ENCODE measurements at places on chromosomes 2 and 18. TPM values are rescaled to one million over a fixed set of nuclear protein-coding genes. Genes with fewer than 3 reads are reported as not detected.

DNA sequence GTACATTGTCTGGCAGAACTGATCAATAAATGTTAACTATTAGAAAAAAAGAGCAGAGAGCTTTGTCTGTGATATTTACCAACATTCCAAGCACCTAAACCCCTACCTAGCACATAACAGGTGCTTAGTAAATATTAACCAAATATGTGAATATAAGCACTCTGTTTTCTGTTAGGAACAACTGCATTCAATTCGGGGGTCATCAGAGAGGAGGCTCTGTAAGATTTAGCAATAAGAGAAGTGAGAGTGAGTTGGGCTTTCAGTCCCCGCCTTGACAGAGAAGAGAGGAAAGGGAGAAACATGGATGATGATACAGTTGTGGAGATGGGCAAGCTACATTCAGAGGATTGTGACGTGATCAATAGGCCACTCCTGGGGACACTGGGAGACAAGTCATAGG, 47.7 kb downstream of the MYOM1 start:
- no peak for DNase-seq

GRCh38 chr2:202171241-202171825, 67.1 kb downstream of the SUMO1 start:
- DNase-seq: no peak

DNA sequence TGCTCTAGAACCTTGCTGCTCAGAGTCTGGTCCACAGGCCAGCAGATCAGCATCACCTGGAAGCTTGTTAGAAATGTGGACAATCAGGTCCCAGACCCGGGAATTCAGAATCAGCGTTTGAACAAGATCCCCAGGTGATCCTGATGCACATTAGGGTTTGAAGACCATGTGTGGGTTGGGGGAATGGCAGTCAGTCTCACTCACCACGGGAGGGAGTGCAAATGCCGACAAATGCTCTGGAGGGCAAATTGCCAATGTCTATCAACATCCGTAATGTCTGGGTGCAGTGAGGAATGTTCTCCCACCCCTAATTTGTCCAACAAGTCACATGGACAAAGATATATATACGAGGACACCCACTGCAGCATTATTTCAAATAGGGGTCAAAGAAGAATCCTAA, 34.5 kb downstream of the INPP5D start:
- DNase-seq: no peak

GRCh38 chr2:70303186-70303585, 1.3 kb upstream of the FAM136A start:
- DNase-seq: no peak

GRCh38 chr2:176297737-176298136, 28.5 kb downstream of the MTX2 start:
- no peak for DNase-seq

DNA sequence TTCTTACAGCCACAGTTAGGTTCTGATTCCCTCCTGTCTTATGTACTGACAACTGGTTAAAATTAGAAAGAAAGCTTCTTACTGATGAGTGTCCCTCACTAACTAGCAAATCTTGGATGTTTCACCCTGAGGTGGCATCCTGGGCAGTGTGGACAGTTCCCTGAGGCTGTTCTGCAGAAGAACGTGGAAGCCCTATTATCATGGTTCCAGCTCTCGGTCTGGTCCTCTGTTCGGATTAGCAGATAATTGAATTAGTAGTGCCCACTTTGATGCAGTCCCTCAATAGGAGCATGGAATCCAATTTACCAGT, 381.7 kb upstream of the NT5C1B start:
- DNase-seq: no peak

GRCh38 chr2:24768601-24769000, 24.6 kb downstream of the PTRHD1 start:
- no peak for DNase-seq

- no peak for DNase-seq
Measured at GRCh38 chr2:236943068-236943467, 142.6 kb upstream of the COPS8 start.

DNA sequence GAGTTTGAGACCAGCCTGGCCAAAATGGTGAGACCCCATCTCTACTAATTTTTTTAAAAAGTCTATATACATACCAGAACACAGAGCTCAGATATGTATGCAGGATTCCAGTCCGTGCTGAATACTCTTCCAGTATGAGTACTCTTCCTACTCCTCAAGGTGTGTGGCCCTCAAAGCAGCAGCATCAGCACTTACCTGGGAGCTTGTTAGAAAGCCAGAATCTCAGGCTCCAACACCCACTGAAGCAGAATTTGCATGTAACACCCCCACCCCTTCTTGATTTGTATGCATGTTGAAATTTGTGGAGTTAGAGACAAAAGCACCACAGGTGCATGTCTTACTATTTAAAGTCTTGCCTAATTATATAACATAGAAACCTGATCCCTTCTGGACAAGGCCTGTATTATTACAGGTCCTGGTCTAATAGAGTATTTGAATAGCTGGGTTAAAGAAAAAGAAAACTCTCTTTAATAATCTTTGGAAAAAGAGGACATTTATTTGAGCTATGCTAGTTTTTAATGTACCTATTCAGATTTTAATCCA, 50.3 kb upstream of the NFE2L2 start:
- DNase-seq: no peak

- DNase-seq: no peak
Measured at GRCh38 chr18:31612124-31612523, 20.4 kb downstream of the TTR start.

Gene MAPRE2
- total RNA-seq: 215 TPM

Gene COQ10B
- total RNA-seq: 27.9 TPM
